ENCODE measurements at places on chromosomes 5 and 9. TPM values are rescaled to one million over a fixed set of nuclear protein-coding genes. Genes with fewer than 3 reads are reported as not detected.

- H3K27me3 ChIP-seq = peaks cover 2% of the 10 kb centered on the region
- H3K4me3 ChIP-seq = no peak overlapping the region
- DNase-seq = no peak
- no peak overlapping the region for H3K27ac ChIP-seq
- no peaks in the 10 kb centered on the region for H3K36me3 ChIP-seq
Measured at GRCh38 chr5:38660194-38660668, 103.8 kb upstream of the LIFR start.

DNA sequence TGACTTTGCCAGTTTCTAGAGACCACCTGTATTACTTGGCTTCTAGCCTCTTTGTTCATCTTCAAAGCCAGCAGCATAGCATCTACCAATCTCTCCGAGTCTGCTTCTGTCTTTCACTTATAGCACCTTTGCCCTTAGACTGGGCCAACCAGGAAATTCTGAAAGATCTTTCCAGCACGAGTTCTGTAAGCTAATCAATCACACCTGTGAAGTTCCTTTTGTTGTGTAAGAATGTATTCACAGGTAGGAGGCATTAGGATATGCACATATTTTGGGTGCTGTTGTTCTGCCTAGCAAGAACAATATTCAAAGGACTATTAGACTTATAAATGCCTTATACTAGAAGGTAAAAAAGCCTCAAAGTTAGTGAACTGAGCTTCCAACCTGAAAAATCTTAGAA lies 232.1 kb downstream of the CDH12 start:
- no peak overlapping the region for H3K4me3 ChIP-seq
- H3K4me1 ChIP-seq = no peaks in the 10 kb centered on the region
- H3K27ac ChIP-seq = no peak overlapping the region

DNA sequence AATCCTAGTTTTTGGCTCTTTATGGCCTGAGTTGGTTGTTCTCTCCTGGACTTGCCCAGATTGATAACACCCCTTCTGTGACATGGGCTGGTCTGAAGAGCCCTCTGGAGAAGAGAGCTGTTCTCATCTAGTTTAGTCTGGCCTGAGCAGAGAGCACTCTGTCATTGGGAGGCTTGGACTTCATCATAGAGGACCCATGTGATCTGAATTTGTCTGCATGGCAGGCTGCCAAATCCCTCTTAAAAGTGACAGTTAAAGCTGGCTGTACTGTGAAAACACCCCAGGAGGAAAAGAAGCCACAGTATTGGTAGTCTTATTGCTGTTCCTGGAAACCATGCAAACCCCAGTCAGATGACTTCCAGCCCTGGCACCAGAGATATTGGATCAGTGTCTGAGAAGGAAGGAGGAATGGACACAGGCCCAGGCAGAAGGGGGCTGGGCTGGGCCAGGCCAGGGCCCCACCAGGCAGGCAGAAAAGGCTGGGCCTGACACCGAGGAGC lies 3.7 kb upstream of the WDR31 start:
- H3K27ac ChIP-seq = no peak overlapping the region
- peaks cover under 1% of the 10 kb centered on the region for H3K27me3 ChIP-seq
- peak; percentile 27 for DNase-seq
- H3K36me3 ChIP-seq = no peaks in the 10 kb centered on the region

DNA sequence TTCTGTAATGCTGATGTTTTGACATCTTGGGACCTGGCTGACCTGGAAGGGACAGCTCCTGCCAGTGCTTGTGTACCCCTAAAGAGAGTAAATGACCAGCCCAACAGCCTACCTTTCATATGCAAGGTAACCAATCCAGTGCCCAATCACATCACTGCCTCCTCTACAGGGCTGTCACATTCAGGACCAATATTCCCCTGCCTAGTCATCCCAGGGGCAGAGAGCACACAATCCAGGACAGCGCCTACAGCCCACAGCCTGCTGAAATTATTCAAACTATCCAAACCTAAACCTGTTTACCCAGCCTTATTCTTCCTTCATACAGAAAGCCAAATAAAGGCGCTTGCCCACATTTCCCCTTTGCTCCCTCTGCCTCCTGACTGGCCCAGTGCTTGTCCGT lies 284.1 kb downstream of the CTNND2 start:
- no peaks in the 10 kb centered on the region for H3K4me1 ChIP-seq
- no peaks in the 10 kb centered on the region for H3K27me3 ChIP-seq
- no peak overlapping the region for H3K27ac ChIP-seq
- H3K4me3 ChIP-seq = no peak overlapping the region

- H3K4me3 ChIP-seq = no peak overlapping the region
- no peaks in the 10 kb centered on the region for H3K27me3 ChIP-seq
- H3K36me3 ChIP-seq = no peaks in the 10 kb centered on the region
- no peak for DNase-seq
- no peak overlapping the region for H3K27ac ChIP-seq
- no peaks in the 10 kb centered on the region for H3K4me1 ChIP-seq
Measured at GRCh38 chr9:74458832-74459231, 38.3 kb upstream of the RORB start.

DNA sequence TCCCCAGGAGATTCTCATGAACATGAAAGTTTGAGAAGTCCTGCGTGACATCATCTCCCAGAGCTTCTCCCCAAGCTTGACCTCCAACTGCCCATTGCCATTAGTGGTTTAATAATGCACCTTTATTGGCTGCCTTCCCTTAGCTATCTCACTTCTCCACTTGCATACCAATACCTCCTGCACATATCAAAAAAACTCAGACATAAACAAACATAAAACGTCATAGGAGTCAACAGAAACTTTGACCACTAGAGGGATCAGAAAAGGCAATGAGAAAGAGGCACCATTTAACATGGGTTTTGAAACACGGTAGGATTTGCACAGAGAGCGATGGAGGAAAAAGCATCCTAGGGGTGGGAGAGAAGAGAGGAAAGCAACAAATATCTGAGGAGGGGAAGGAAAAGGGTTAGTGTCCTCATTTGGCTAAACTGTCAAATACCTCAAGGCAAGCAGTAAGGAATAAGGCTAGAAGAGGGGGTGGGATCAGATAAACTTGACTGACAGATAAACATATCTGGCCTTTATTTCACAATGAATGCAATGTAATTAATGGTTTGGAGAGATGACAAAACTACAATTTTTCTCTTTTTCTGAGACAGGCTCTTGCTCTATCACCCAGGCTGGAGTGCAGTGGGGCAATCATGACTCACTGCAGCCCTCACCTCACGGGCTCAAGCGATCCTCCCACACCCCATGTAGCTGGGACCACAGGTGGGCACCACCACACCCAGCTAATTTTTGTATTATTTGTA lies 27.0 kb downstream of the GNAQ start:
- H3K4me1 ChIP-seq = peaks cover 11% of the 10 kb centered on the region
- no peak for DNase-seq
- no peak overlapping the region for H3K4me3 ChIP-seq
- no peak overlapping the region for H3K27ac ChIP-seq
- H3K27me3 ChIP-seq = no peaks in the 10 kb centered on the region

DNA sequence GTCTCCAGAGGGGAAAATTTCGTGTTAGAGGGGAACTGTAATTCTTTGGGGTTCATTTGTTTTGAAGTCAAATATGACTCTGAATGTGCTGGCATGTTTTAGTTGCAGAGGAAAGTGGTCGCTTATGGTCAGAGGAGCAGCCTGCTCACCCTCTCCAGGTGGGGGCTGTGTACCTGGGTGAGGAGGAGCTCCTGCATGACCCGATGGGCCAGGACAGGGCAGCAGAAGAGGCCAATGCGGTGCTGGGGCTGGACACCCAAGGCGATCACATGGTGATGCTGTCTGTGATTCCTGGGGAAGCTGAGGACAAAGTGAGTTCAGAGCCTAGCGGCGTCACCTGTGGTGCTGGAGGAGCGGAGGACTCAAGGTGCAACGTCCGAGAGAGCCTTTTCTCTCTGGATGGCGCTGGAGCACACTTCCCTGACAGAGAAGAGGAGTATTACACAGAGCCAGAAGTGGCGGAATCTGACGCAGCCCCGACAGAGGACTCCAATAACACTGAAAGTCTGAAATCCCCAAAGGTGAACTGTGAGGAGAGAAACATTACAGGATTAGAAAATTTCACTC lies 13.5 kb downstream of the TXNDC15 start:
- H3K36me3 ChIP-seq = no peaks in the 10 kb centered on the region
- no peak overlapping the region for H3K4me3 ChIP-seq
- DNase-seq = no peak
- H3K27ac ChIP-seq = no peak overlapping the region
- H3K4me1 ChIP-seq = no peaks in the 10 kb centered on the region

DNA sequence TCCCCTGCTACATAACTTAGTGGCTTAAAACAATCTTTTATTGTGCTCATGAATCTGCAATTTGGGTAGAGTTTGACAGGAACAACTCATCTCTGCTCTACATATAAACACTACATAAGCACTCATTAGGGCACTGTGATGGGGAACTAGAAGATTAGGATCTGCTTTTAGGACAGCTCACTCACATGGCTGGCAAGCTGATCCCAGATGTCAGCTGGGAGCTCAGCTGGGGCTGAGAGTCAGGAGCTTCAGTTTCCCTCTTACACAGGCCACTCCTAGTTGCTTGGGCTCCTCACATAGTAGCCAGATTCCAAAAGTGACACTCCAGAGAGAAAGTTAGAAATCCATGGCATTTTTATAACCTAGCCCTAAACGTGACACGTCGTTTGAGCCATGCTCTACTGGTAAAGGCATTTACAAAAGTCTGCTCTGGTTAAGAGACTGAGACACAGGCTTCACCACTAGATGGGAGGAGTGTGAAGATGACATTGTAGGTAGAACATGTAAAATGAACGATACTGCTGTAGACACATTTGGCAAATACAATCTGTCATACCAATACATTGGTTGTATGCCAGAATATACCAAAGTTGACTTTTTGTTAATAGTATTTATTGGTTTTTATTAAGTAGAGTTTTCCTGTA lies 23.6 kb downstream of the SCAI start:
- H3K4me3 ChIP-seq = no peak overlapping the region
- H3K4me1 ChIP-seq = peaks cover 5% of the 10 kb centered on the region
- H3K27ac ChIP-seq = no peak overlapping the region
- DNase-seq = peak; percentile 15
- no peaks in the 10 kb centered on the region for H3K27me3 ChIP-seq

Gene PKD2L2
- 0.26 TPM for total RNA-seq

DNA sequence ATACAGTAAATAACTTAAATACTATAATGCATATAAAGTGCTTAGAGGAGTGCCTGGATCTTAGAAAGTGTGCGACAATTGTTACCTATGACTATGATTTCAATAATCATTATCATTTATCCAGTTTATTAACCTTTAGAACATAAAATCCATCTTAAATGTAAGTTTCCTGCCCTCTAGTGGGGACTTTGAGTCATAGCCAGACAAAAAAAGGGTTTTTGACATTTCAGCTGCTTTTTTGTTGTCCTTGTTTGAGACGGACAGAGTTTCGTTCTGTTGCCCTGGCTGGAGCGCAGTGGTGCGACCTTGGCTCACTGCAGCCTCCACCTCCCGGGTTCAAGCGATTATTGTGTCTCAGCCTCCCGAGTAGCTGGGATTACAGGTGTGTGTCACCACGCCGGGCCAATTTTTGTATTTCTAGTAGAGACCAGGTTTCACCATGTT lies 9.7 kb upstream of the C9orf152 start:
- no peaks in the 10 kb centered on the region for H3K4me1 ChIP-seq
- no peak overlapping the region for H3K27ac ChIP-seq

Gene LTC4S
- 0.83 TPM for total RNA-seq

Gene SETX
- 78.3 TPM for total RNA-seq

- H3K4me1 ChIP-seq = no peaks in the 10 kb centered on the region
- no peaks in the 10 kb centered on the region for H3K27me3 ChIP-seq
- H3K36me3 ChIP-seq = no peaks in the 10 kb centered on the region
Measured at GRCh38 chr5:169022718-169023117, 278.2 kb downstream of the SLIT3 start.

Gene MUSK
- total RNA-seq = 0.66 TPM

DNA sequence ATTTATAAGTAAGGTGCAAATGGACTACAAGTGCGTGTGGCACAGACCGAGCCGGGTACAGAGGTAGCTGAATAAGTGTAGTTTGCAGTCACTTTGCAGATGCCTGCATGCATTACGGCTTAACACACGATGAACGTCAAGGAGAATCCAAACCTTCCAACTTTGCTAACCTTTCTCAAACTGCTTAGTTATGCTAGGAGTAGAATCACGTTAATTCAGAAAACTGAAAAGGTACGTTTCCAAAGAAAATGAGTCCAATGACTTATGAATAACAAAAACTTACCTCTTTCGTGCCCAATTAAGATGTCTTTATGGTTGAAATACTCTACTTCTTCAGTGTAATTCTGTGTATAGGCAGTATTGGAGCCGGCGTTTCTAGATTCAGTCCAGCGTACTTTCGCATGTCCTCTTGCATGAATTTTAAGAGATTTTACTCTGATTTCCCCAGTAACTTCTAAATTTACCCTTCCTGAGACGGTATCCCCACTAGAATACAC lies 539 bp downstream of the ARRDC3 start:
- H3K27ac ChIP-seq = peak overlapping the region; percentile 95
- H3K4me3 ChIP-seq = peak overlapping the region; percentile 100
- H3K27me3 ChIP-seq = no peaks in the 10 kb centered on the region
- peaks cover 4% of the 10 kb centered on the region for H3K4me1 ChIP-seq
- no peaks in the 10 kb centered on the region for H3K36me3 ChIP-seq
- DNase-seq = peak; percentile 60

GRCh38 chr5:110105692-110106091 lies 416.0 kb downstream of the MAN2A1 start:
- peak; percentile 68 for DNase-seq
- no peaks in the 10 kb centered on the region for H3K36me3 ChIP-seq
- no peak overlapping the region for H3K4me3 ChIP-seq
- H3K4me1 ChIP-seq = no peaks in the 10 kb centered on the region
- H3K27me3 ChIP-seq = no peaks in the 10 kb centered on the region

GRCh38 chr9:3385871-3386270 lies 139.9 kb downstream of the RFX3 start:
- no peak overlapping the region for H3K4me3 ChIP-seq
- no peaks in the 10 kb centered on the region for H3K36me3 ChIP-seq
- no peak for DNase-seq
- no peak overlapping the region for H3K27ac ChIP-seq
- H3K27me3 ChIP-seq = no peaks in the 10 kb centered on the region

GRCh38 chr9:134455934-134456755 lies 129.9 kb downstream of the RXRA start:
- no peak overlapping the region for H3K4me3 ChIP-seq
- H3K27me3 ChIP-seq = no peaks in the 10 kb centered on the region
- peaks cover 13% of the 10 kb centered on the region for H3K4me1 ChIP-seq

DNA sequence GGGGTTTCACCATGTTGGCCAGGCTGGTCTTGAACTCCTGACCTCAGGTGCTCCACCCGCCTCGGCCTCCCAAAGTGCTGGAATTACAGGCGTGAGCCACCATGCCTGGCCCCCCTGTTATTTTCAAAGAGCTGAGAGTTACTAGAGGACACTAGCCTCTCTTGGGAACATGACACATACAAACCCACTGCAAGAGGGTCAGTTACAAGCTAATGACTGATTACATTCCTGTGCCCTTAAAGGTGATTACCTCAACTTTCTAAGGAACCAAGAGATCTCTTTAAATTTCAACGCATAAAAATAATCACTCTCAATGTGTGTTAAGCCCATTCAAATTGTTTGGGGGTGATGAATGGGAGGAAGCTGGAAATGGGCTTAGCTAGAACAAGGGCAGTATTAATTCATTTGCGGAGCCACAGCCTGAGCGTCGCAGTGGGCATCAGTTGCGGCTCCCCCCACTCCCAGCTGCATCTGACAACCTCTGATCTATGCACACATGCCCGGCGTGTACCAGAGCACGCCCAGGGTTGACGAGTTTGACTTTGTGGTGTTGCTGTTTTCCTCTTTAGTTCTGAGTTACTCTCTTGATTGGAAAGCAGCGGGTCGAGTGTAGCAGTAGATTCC lies 146.9 kb downstream of the GOLPH3 start:
- no peaks in the 10 kb centered on the region for H3K27me3 ChIP-seq
- DNase-seq = peak; percentile 64
- peaks cover 11% of the 10 kb centered on the region for H3K4me1 ChIP-seq
- no peaks in the 10 kb centered on the region for H3K36me3 ChIP-seq

- H3K27me3 ChIP-seq = no peaks in the 10 kb centered on the region
- H3K36me3 ChIP-seq = no peaks in the 10 kb centered on the region
- no peak overlapping the region for H3K27ac ChIP-seq
- H3K4me3 ChIP-seq = no peak overlapping the region
- H3K4me1 ChIP-seq = no peaks in the 10 kb centered on the region
Measured at GRCh38 chr5:5044247-5044840, 95.8 kb upstream of the ADAMTS16 start.
